ENCODE measurements at places on chromosomes 11 and 22.

DNA sequence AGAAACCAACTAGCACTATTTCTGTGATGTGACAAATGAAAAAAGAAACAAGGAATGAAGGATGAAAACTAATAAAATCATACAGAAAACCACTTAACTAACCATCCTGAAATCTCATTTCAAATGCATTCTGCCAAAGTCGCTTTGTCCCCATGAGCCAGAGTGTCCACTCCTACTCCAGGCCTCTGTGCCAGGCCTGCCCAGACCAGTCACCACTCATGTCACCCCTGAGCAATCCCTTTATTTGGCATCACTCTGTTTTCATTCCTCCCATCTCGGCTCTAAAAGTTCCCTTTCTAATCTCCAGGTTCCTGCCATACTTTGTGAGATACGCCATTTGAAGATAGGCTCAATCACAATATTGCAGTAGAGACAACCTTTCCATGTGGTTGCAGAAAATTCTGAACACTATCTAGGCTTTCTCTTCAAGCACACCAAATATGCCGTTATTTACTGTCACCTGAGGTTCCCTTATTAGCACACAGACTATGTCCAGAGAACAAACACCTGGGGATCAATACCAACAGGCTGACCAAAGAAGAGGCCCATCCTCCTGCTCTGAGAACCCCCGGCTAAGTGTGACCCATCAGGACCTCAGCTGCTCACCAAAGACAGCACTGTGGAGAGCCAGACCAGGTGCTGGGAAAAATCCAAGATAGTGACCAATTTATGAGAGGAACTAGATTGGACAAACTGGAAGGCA, 202.4 kb downstream of the LARGE1 start:
- H3K4me1 ChIP-seq: no peaks in the 10 kb centered on the region
- no peak for DNase-seq
- no peaks in the 10 kb centered on the region for H3K27me3 ChIP-seq
- no peak overlapping the region for H3K27ac ChIP-seq

DNA sequence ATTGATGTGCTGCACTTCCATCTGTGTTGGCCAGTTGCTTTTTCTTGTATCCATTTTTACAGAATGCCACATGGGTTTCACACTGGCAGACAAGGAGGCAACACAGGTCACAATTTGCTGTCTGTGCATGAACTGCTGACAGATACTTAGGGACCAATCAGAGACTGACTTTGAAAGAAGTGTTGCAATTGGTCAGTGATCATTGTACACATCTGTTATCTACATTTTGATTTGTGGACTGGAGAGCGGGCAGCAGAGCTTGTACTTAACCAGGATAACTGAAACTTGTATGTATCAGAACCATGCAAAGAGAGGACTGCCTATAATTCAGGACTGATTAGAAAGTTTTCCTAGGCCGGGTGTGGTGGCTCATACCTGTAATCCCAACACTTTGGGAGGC, 21.8 kb downstream of the PRR5 start:
- peaks cover 12% of the 10 kb centered on the region for H3K27me3 ChIP-seq
- H3K27ac ChIP-seq: no peak overlapping the region
- no peak for DNase-seq
- H3K36me3 ChIP-seq: no peaks in the 10 kb centered on the region

- H3K27ac ChIP-seq: no peak overlapping the region
- H3K4me3 ChIP-seq: no peak overlapping the region
- no peaks in the 10 kb centered on the region for H3K27me3 ChIP-seq
- no peaks in the 10 kb centered on the region for H3K4me1 ChIP-seq
- no peaks in the 10 kb centered on the region for H3K36me3 ChIP-seq
These were observed 432.2 kb upstream of the NARS2 start for GRCh38 chr11:79006854-79007253.

DNA sequence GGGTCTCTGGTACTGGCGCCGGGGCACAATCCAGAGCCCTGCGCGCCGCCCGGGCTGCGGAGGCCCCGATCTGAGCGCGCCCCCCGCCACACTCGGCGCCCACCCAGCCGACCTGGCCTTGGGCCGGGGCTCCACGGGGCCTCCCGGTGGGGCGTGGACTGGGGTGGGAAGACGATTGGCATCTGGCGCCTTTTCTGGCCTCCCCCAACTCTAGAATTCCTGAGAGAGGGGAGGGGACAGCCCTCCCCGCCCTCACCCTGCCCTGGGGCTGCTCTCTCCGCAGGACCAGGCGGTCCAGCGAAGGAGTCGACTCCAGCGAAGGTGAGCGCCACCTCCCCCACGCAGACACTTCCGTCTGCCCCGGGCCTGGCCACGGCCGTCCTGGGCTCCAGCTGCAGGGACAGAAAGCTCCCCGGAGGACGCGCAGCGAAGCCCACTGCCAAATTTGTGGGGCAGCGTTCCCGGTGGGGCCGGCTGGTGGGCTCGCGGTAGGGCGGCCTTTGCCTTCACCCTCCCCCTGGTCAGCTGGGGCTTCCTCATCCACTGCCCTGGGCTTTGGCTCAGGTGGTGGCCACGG, 593 bp downstream of the SSH3 start:
- H3K27me3 ChIP-seq: no peaks in the 10 kb centered on the region
- H3K27ac ChIP-seq: peak overlapping the region; percentile 78
- H3K36me3 ChIP-seq: peaks cover 48% of the 10 kb centered on the region
- peak overlapping the region; percentile 85 for H3K4me3 ChIP-seq
- H3K4me1 ChIP-seq: peaks cover 36% of the 10 kb centered on the region

DNA sequence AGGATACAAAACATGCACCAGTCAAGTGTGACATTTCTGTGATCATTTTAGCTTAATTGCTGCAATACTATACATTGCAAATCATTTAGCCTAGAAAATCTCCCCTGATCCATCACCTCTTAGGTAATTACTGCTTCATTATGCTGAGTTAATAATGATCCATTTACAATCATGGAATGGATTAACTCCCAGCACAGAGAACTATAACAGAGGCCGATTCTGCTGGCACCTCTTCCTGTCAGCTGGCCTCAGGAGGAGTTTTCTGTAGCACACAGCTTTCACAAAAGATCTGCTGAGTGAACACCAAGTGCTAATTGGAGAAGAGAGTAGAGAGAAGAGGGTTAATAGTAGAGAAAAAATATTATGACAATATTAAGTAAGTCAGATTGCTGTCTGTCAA, 591.8 kb upstream of the KIRREL3 start:
- H3K4me3 ChIP-seq: no peak overlapping the region
- H3K27ac ChIP-seq: no peak overlapping the region
- H3K4me1 ChIP-seq: no peaks in the 10 kb centered on the region
- H3K27me3 ChIP-seq: no peaks in the 10 kb centered on the region
- no peak for DNase-seq

DNA sequence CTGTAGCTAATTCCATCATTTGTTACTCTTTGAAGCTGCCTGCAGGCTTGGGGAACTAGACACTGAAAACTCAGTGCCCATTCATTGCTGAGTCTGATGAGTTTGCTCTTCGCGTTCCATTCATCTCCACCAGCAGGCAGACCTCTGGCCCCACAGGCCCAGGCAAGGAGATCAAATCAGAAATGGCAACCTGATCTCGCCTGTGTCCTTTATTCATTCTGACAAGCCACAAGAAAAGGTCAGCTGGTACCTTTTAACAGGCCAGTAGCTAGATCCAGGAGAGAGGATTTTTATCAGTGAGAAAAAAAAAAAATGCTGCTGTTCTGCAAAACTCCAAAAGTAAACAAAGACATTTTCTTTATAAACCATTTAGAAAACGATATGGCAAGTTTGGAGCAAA, 742.5 kb downstream of the ETS1 start:
- H3K36me3 ChIP-seq: no peaks in the 10 kb centered on the region
- H3K4me3 ChIP-seq: no peak overlapping the region
- no peak overlapping the region for H3K27ac ChIP-seq
- H3K4me1 ChIP-seq: no peaks in the 10 kb centered on the region
- DNase-seq: no peak

DNA sequence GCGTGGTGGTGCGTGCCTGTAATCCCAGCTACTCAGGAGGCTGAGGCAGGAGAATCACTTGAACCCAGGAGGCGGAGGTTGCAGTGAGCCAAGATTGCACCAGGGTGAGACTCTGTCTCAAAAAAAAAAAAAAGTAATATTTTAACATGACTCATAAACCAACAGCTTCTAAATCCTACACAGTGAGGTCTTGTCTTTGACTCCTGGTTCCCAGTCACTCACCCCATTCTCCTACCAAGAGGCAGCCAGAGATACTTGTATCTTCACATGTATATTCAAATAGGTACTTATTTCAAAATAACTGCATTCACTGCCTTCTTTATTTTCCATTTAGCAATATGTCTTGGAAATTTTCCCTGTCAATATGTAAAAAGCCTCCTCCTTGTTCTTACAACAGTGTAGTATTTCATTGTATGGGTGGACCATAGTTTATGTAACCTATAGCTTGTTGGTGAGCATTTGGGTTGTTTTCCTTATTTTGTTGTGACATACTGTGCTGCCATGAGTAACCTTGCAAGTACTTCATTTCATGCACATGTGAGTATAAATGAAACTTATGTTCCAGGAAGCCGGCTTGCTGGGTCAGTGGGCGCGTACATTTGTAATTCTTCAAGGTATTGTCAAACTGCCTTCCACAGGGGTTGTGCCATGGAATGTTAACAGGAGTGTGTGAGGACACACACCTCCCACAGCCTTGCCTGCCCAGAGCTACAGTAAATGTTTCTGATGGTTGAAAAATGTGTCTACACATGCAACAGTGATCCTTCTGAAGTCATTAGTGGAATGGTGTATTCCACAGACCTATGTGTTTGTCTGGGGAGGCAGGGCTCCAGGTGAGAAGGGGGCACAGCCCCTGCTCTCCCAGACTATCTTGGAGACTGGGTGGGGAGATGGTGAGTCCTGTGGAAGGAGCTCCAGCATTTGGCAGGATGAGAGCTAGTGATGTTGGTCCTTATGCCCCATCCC, 47.9 kb downstream of the OSBP2 start:
- no peak for DNase-seq
- H3K4me1 ChIP-seq: no peaks in the 10 kb centered on the region

GRCh38 chr22:17239156-17239701, 20.0 kb upstream of the ADA2 start:
- no peak overlapping the region for H3K4me3 ChIP-seq
- H3K27me3 ChIP-seq: no peaks in the 10 kb centered on the region
- H3K27ac ChIP-seq: no peak overlapping the region
- no peaks in the 10 kb centered on the region for H3K36me3 ChIP-seq
- no peak for DNase-seq
- H3K4me1 ChIP-seq: peaks cover 5% of the 10 kb centered on the region

DNA sequence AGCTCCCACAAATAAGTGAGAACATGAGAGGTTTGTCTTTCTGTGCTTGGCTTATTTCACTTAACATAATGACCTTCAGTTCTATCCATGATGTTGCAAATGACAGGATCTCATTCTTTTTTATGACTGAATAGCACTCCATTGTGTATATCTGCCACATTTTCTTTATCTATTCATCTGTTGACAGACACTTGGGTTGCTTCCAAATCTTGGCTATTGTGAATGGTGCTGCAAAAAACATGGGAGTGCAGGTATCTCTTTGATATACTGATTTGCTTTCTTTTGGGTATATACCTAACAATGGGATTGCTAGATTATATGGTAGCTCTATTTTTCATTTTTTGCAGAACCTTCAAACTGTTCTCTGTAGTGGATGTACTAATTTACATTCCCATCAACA, 13.3 kb downstream of the GVQW3 start:
- H3K4me1 ChIP-seq: no peaks in the 10 kb centered on the region
- no peaks in the 10 kb centered on the region for H3K27me3 ChIP-seq
- DNase-seq: no peak
- no peak overlapping the region for H3K4me3 ChIP-seq

DNA sequence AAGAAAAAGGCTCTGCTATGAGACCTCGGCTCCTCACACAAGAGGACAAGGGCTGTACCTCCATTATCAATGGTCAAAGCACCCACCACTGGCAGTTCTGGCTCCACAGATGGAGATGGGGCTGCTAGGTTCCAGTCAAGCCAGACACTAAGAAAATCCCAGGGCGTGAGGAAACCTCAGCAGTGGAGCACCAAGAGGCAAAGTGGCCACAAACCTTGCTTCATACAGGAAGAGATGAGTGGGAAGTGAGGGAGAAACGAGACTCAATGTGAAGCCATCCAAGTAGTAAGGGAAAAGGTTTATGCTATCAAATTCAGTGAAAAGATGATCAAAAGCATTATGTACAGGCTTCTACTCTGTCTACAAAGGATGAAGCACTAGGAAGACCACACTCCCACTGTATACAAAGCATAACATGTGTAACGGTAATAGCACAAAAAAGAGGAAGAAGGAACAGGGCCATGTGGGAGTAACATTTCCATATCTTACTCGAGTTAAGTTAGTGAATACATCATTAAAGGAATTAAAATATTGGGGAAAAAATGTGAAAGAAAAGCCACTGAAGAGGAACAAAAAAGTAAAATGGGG, 27.0 kb downstream of the POLDIP3 start:
- DNase-seq: no peak
- H3K4me3 ChIP-seq: no peak overlapping the region
- H3K36me3 ChIP-seq: peaks cover 100% of the 10 kb centered on the region

DNA sequence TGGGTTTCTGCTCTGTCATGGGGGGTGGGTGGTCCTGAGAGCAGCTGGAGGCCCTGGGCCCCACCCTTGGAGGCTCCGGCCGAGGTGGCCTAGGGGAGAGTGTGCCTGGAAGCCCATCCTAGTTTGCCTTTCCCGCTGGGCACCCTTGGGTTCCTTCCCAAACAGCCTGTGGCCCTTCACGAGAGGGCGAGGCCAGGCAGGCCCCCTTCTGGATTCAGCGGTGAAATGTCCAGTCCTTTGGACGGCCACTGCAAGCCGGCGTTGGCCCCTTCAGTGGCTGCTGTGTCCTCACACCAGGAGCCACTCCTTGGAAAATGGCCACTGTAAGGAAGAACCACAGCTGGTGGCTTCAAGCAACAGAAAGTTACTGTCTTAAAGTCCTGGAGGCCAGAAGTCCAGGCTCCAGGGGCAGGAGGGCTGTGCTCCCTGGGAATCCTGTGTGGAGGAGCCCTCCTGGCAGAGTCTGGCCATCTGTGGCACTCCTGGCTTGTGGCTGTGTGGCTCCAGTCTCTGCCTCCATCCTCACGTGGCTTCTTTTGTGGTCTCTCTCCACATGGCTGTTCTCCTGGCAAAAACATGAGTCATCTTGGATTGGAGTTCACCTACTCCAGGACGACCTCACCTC, 854.1 kb downstream of the TBC1D22A start:
- H3K36me3 ChIP-seq: no peaks in the 10 kb centered on the region
- no peaks in the 10 kb centered on the region for H3K4me1 ChIP-seq
- H3K4me3 ChIP-seq: no peak overlapping the region
- no peak for DNase-seq

GRCh38 chr22:32649515-32650200, 151.8 kb upstream of the TIMP3 start:
- no peaks in the 10 kb centered on the region for H3K27me3 ChIP-seq
- H3K4me1 ChIP-seq: peaks cover 10% of the 10 kb centered on the region
- DNase-seq: no peak
- H3K36me3 ChIP-seq: no peaks in the 10 kb centered on the region
- H3K4me3 ChIP-seq: no peak overlapping the region

GRCh38 chr11:109048098-109048497, 373.9 kb upstream of the C11orf87 start:
- no peaks in the 10 kb centered on the region for H3K27me3 ChIP-seq
- no peak overlapping the region for H3K27ac ChIP-seq
- no peaks in the 10 kb centered on the region for H3K36me3 ChIP-seq
- DNase-seq: no peak
- no peak overlapping the region for H3K4me3 ChIP-seq

GRCh38 chr11:134346101-134346975, 14.6 kb downstream of the GLB1L2 start:
- peak; percentile 87 for DNase-seq
- H3K27me3 ChIP-seq: peaks cover 4% of the 10 kb centered on the region
- no peaks in the 10 kb centered on the region for H3K36me3 ChIP-seq

All from esophagus muscularis mucosa (tissue), 4 donors.